ENCODE measurements at places on chromosomes 4 and X. TPM values are rescaled to one million over a fixed set of nuclear protein-coding genes. Genes with fewer than 3 reads are reported as not detected.
A peak's percentile ranks its signal among the peaks of the same experiment; 100 is the strongest.

Gene RXFP1
- not detected for total RNA-seq

Gene MAGEA2
- not detected for total RNA-seq

DNA sequence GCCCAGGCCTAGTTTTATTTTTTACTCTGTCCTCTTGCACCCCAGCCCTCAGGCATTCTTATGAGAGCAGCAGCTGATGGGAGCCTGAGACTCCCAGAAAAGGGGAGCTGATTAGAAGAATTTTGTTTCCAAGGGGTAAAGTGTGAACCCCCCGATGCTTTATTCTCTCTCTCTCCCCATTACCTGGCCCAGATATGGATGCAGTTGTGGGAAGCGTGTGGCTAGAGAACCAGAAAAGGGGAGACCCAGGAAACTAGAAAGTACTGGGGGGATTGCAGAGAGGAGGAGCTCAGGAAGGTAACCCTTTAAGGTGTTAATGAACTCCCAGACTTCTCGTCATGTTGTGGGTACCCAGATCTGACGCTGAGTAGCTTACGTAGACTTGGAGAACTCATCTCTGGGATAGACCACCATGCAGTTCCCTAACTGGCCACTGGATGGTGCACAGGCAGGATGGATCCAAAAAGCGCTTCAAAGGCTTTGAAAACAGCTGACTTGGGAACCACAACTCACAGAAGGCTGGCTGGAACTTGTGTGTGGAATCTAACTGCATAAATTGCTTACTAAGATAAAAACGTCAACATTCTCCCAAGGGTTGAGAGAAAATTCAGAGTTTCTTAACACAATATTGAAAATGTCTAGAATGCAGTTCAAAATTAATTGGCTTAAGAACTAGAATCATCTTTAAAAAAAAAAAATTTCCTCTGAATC is 64.7 kb downstream of the TBC1D14 start:
- DNase-seq: peak; percentile 79

GRCh38 chr4:54197926-54198325 is 31.2 kb upstream of the PDGFRA start:
- DNase-seq: no peak

- no peak for DNase-seq
These were observed 52.7 kb downstream of the SPINK2 start for GRCh38 chr4:56768763-56769162.

DNA sequence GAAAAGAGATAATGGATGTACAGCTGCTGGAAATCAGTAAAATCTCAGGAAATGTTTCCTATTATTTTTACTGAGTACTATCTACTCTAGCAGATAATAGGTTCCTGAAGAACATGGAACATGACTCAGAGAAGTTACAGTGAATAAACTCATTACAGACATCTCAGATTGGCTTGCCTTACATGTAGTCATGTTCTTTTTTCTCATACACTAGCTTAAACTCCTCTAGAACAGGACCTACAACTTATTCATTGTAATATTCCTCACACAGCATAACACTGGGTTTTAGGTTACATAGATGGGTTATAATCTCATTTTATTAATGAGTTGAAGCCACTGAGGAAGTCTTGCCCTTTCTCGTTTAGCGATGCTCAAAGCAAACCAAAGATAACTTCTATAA is 86.9 kb upstream of the BMP2K start:
- DNase-seq: no peak

- no peak for DNase-seq
These were observed 23.6 kb downstream of the MORC4 start for GRCh38 chrX:106976416-106976815.

Gene GUCY1B1
- 12.6 TPM for total RNA-seq

- no peak for DNase-seq
These were observed 45.5 kb downstream of the MTHFD2L start for GRCh38 chr4:74203467-74203866.

- DNase-seq: no peak
These were observed 557.0 kb upstream of the GALNTL6 start for GRCh38 chr4:171256223-171256622.

DNA sequence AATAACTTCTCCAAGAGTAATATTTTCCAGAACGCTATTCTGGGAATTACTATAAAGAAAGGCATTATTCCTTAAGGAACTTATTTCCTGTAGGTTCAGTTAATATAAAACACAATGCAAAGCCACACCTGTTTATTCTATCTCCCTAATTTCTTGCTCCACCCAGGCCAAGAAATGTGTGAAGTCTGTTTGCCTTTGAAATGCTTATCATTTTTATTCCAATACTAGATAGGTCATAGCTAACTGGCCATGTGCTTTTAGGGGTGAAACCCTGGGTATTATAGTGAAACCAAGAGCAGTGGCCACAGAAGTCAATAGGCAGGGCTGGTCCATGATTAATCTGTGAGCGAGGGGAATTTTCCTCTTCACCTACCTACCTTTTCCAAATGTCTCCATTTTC is 14.8 kb downstream of the CXCL3 start:
- DNase-seq: no peak

GRCh38 chr4:22217480-22217879 is 268.9 kb upstream of the KCNIP4 start:
- no peak for DNase-seq

Gene SLC6A8
- 229 TPM for total RNA-seq

GRCh38 chrX:1741816-1742394 is 127.0 kb downstream of the ASMT start:
- no peak for DNase-seq

DNA sequence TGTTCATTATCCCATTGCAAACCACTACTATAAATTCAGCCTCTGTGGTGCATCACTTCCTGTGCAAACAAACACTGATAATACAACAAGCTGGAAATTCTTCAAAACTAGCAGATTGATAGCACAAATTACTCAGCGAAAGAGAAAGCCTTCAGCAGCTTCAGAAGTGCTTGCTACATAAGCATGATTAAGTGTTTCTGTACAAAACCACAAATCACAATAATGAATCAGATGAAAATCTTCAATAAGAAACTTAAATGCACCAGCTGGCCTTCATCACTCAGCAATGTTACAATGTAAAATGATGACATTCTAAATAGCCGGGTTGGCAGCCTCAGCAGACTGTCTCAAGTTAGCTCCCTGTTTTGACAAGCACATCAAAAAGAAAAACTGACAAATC is 262.2 kb downstream of the SPOCK3 start:
- DNase-seq: no peak

Gene STBD1
- total RNA-seq: 24.3 TPM

Gene WNK3
- total RNA-seq: 0.88 TPM

All from left ventricle myocardium inferior (tissue), 1 donor.